ENCODE measurements at places on chromosomes 6 and 20.

GRCh38 chr20:33917831-33918525, 75.7 kb upstream of the RALY start:
- no peak for DNase-seq

- no peak for DNase-seq
Measured at GRCh38 chr6:16305246-16305725, 66.9 kb downstream of the GMPR start.

DNA sequence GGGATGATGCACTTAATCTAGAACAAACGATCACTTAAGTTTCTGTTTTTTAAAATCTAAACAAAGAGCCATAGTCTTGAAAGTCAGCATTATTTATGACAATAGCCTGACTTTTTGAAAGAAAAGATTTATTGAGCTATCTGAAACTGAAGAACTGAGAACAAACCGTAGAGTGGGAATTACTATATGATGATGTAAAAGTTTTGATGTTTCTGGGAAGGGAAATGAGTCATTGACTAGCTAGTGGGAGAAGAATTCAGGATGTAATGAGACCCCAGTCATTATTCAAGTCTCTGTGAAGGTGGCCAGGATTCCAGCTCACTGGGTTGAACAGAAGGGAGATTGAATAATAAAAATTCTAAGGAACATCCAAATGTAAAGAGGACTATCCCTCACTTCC, 83.4 kb upstream of the FABP7 start:
- DNase-seq: no peak

GRCh38 chr6:43910638-43911353, 140.8 kb downstream of the VEGFA start:
- no peak for DNase-seq

- DNase-seq: no peak
Measured at GRCh38 chr20:54086507-54087039, 16.2 kb upstream of the BCAS1 start.

DNA sequence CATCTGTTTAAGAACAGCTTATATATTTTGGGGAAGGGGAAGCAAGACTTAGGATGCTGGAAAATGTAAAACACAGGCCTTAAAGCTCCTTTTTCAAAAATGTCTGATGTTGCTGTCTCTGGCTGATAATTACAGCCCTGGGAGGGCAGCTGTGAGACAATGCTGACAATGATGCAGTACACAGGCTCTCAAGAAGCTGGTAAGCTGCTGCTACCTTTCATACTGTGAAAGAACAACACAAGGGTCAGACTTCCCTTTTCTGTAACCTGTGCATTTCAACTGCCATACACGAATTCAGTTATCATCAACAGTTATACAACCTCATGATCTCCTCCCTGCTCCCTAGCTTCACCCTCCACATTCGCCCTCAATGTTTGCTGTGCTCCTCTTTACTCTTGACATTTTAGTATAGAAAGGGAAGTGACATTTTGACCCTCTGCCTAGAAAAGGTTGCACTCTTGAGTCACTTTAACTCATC, 25.2 kb downstream of the MAP7 start:
- no peak for DNase-seq

DNA sequence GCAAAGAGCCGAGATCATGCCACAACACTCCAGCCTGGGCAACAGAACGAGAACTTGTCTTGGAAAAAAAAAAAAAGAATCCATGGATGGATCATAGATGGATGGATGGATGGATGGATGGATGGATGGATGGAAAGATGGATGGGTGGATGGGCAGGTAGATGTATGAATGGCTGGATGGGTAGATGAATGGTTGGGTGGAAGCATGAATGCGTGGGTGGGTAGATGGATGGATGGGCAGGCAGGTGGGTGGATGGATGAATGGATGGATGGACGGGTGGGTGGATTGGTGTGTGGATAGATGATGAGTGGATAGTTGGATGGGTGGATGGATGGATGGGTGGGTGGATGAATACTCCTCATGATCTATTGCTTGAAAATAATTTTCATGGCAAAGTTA, 1.4 kb downstream of the JPH2 start:
- no peak for DNase-seq

DNA sequence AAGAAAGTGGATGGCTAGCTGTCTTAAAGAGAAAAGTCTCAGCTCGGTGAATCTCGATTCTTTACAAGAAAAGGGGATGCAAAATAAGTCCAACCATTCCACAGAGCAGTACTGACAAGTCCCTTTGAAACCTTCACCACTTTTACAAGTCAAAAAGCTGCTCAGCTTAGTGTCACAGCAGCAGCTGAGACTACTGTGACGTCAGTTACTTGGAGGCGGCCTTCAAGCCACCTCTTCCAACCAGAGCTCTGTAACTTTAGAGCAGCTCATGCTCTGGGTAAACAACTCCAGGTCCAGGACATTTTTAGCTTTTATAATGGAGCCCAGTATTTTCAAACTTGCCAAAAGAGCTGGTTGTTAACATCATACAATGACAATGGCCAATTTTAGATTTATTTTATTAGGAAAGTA, at the start of gene KIAA0408:
TSS of gene KIAA0408 (minus strand) at position 159 of the 411 bp plus-strand sequence. CDS start 5,408 bp downstream, outside the sequence.
- peak; percentile 62 for DNase-seq

GRCh38 chr20:38900606-38901005, 25.6 kb upstream of the FAM83D start:
- no peak for DNase-seq
